ENCODE measurements at places on chromosomes 1 and 21.
A peak's percentile ranks its signal among the peaks of the same experiment; 100 is the strongest.

GRCh38 chr1:53608071-53608470, 130.9 kb downstream of the GLIS1 start:
- no peak for DNase-seq

- no peak for DNase-seq
Observed at GRCh38 chr1:110436635-110437034, 14.3 kb upstream of the PROK1 start.

DNA sequence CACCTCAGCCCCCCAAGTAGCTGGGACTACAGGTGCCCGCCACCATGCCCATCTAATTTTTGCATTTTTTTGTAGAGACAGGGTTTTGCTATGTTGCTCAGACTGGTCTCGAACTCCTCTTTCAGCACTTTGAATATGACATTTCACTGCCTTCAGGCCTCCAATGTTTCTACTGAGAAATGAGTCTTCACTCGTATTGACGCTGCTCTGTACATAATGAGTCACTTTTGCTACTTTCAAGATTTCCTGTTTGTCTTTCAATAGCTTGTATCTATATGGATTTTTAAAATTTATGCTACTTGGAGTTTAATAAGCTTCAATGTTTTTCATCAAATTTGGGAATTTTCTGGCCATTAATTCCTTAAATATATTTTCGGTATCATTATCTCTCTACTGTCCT, 64.7 kb downstream of the GORAB start:
- no peak for DNase-seq

DNA sequence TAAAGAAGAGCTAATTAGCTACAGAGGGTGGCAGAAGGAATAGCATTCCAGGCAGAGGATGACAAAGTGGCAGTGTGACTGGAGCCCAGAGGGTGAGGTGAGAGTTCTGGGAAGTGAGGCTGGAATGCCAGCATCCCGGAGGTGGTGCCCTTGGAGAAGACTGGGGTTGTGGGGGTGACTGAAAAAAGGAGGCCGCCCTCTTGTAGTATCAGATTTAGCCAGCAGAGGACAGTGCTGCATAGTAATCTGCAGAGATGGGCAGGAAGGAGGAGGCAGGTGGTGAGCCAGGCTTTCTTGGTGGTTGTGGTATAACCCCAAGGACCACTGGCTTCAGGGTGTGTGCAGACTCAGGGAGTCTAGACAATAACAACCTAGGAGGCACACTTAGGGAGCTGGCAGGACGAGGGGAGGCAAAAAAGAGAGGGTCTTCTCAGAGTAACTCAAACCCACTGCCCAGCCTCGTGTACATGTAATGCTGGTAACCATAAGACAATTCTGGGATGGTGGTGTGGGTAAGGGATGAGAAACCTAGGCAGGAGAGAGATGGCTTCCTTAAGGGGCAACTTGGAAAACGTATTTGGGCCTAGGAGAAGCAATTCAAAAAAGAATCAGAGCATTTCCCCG, 30.5 kb downstream of the MROH7 start:
- peak; percentile 61 for DNase-seq

DNA sequence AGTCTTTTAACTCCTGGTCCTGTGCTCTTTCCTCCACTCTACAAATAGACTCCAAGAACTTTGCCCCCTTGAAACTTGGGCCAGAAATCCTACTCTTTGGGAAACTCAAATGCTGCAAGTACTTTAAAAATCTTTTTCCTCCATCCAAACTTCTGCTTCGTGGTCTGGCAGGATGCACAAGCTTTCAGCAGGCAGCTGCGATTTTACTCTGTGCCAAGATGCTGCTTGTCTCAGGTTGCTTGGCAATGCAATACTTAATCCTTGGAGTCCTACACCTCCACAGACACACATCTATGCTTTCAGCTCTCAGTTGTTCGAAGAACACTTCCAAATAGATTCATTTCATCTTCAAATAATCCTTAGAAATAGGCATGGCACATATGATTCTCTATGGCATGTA, 435.3 kb upstream of the USP24 start:
- no peak for DNase-seq

DNA sequence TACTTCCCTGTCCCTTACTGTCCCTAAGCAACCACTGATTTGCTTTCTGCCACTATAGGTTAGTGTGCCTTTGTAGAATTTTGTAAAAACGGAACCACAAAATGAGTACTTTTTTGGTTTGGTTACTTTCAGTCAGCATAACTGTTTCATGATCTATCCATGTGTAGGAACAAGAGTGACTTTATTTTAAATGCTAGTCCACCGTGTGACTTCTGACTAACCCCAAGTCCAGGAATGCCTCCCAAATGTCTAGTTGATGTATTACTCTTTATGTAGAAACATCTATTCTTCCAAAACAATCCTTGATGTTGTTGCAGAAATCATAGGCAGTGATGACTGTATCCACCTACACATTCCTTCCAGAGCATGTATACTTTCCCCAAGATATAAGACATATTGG, 21.3 kb downstream of the ATPAF1 start:
- DNase-seq, result no peak

- no peak for DNase-seq
Observed at GRCh38 chr1:162868972-162869371, 8.0 kb upstream of the CCDC190 start.

DNA sequence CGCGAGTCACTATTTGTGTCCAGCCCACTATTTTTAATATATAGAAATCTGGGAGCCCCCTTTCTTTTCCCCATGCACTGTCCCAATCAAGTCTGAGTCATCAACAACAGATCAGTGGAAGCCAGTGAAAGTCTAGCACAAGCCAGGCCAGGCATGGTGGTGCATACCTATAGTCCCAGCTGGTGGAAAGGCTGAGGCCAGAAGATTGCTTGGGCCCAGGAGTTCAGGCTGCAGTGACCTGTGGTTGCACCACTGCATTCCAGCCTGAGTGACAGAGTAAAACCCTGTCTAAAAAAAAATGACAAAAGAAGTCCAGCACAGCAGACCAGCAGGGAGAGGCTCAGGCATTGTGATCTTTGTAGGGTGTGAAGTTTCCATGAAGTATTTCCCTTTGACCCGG, 9.0 kb upstream of the RPL5 start:
- DNase-seq, result no peak

DNA sequence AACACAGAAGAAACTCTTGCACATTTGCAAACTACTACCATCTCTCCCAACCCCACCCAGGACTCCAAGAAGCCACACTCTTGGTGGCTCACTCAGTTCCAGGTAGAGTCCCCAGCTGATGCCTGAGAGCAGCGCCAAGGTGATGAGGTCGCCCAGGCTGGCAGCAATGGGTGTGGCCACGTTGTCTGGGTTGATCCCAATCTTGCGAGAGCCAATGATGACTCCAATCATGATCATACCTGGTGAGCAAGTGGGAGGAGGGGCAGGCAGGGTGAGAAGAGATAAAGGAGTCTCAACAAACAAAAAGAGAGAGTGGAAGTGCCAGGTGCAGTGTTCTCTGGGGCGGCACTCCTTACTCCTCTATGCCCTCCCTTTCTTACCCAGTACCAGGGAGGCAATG, 14.4 kb downstream of the SLC41A1 start:
- no peak for DNase-seq

- DNase-seq, result no peak
Observed at GRCh38 chr1:173405834-173406233, 71.3 kb upstream of the PRDX6 start.

GRCh38 chr1:116152950-116153691, 41.9 kb downstream of the MAB21L3 start:
- DNase-seq, result no peak

- DNase-seq, result no peak
Observed at GRCh38 chr1:204567071-204567470, 50.9 kb downstream of the MDM4 start.

DNA sequence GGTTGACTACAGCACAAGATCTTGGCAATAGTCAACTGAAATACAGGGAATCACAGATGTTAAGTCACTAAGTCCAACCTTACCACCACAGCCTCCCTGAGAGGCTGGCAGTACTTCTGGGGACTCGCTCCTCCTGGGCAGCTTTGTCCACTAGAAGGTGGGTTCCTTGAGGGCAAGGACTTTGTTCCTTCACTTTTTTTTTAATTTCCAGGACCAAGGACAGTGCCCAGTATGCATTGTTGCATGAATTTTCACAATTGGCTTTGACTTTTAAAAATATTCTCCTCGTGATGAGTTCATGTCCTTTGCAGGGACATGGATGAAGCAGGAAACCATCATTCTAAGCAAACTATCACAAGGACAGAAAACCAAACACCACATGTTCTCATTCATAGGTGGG, 96.7 kb upstream of the IGSF21 start:
- DNase-seq, result no peak

DNA sequence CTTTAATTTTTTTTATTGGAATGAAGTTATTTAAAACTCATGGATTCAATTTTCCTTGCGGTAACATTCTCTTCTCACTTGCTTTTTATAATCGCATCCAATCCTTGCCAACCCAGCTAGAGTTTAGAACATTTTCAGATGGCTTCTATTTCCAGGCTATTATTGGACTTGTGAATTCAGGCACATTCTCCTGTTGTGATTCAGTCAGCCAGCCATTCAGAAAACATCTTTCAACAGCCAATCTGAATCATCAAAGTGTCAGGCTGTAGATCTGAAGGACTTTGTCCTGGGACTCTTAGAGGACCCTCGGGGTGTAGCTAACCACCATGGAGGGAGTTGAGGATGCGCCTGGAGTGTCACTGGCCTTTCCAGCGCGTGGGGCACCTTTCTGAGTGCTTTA, 92.4 kb downstream of the PRDM2 start:
- DNase-seq, result no peak

DNA sequence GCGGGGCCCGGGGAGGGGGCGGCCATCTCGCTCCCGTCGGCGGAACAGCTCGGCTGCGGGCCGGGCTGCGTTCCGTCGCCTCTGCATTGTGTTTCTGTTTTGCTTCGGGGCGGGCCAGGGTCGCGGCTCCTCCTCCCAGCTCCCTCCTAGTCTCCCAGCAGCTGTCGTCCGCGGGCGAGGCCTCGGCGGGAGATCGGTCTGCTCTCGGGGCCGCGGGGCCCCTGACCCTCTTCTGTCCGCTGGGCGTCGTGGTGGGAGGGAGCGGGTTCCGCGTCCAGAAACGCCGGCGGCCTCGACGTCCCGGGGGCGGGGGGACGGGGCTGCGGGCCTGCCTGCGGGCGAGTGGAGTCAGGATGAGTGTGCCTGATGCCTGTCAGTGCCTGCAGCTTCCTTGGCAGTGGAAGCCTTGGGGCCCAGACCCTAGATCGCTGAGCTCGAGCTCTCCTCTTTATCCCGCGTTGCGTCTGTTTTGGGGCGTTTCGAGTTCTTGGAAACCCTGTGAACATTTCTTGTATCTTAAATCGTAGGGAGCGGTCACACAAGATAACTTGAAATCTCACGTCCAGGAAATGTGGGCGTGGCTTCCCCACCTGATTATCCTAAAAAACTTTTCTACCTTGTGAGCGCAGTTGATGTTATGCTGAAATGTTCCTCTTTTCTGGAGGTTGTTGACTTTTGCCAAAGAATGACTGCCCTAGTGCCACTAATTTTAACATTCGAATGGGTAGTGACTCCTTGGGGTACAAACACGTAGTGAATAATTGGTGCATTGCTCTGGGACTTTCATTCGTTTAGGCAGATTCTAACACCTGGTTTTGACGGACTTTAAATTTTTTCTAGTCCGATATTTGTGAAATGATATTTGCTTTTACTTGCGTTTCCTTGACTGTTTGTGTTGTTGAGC, 676 bp downstream of the MORC3 start:
- DNase-seq, result peak; percentile 71

- no peak for DNase-seq
Observed at GRCh38 chr1:48688102-48688760, 88.5 kb downstream of the BEND5 start.

DNA sequence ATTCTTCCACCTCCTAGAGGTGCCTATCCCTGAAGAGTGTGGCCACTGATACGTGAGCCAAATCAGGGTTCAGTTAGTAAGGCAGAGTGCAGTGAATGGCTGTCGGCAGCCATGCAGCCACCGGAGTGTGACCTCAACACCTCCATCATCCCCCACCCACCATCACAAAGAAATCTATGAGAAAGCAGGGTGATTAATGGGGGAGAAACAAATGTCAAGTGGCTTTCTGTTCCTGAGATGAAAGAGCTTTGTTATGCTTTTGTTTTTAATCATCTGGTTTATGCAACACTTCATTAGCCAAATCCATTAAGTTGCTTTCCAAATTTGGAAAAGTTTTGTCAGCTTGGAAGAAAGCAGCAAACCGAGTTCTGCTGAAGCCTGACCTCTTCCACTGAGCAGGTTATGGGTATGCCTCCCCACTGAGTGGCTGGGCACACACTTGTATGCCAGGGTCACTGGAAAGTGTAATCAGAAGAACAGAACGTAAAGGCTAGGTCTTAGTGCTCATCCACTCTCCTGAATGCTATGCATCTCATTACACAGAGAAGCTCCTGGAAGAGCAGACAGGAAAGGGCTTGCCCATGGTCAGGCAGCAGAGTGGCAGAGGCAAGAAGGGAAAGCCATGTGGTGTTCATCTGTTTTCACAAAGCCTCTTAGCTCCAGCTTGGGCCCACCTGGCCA, 57.1 kb upstream of the ATP1B1 start:
- no peak for DNase-seq

GRCh38 chr21:41024746-41025254, 143.2 kb upstream of the BACE2 start:
- DNase-seq, result no peak

GRCh38 chr1:105337420-105337819, 1587.7 kb downstream of the AMY1C start:
- no peak for DNase-seq

GRCh38 chr1:182861994-182862393, 22.8 kb downstream of the DHX9 start:
- no peak for DNase-seq

GRCh38 chr1:25145775-25146393, 86.4 kb downstream of the SYF2 start:
- DNase-seq, result no peak

DNA sequence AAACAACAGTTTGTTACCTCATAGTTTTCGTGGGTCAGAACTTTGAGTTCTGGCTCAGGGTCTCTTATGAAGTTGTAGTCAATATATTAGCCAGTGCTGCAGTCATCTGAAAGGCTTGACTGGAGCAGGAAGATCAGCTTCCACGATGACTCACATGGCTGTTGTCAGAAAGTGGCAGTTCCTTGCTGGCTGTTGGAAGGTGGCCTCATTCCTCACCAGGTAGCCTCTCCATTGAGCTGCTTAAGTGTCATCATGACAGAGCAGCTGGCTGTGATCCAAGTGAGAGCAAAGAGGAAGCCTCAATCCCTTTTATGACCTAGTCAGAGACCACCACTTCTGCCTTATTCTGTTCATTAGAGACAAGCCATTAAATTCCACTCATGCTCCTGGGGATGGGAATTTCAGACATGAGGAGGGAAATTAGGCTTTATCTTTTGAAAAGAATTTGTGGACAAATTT, 5.6 kb downstream of the OSBPL9 start:
- no peak for DNase-seq

- DNase-seq, result no peak
Observed at GRCh38 chr1:1163538-1164070, 10.1 kb upstream of the TTLL10 start.

Measured in stimulated activated CD4-positive, alpha-beta T cell treated with anti-CD3 and anti-CD28 coated beads, TNF-alpha, amount 100 ng/mL, for 24 hours (primary cell).